Activated naive CD4-positive, alpha-beta T cell treated with anti-CD3 and anti-CD28 coated beads, Interleukin-2, amount 10 ng/mL, durations not matched to agents 7 days and 5 days (primary cell): ENCODE measurements at places on chromosomes 2 and 18.

GRCh38 chr2:101759162-101759561 is 61.7 kb downstream of the MAP4K4 start:
- DNase-seq, result no peak

GRCh38 chr2:20356042-20356441 is 5.4 kb upstream of the PUM2 start:
- DNase-seq, result no peak

DNA sequence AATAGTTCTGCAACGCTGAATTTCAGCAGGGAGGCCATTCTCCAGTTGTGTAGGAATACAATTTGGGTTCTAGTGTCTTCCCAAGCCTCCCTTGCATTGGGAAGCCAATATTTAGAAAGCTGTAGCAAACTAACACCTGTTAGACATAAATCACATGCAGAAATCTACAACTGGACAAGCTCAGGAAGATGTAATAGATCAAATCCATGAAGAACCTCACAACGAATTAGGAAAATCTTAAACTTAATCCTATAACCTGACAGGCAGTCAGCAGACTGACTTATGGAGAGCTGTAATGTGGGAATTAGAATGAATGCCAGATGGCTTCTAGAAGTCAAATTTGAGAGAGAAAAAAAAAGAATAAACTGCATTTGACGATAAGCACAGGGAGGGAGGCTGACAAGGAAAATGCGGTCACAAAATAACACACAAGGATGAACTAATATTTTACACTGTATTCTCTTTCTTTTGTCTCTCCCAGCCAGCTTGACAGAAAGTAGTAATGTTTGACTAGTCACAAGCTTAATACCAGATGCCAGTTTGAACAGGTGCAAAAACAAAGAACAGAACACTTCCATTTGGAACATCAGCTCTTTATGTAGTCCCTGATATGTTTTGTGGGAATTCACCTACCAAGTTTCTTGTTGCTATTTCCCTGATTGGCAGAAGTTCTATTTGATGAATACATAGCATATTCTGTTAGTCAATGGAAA is 50.8 kb upstream of the FANCL start:
- DNase-seq, result no peak

- no peak for DNase-seq
Measured at GRCh38 chr2:7905756-7906155, 776.1 kb upstream of the ID2 start.

DNA sequence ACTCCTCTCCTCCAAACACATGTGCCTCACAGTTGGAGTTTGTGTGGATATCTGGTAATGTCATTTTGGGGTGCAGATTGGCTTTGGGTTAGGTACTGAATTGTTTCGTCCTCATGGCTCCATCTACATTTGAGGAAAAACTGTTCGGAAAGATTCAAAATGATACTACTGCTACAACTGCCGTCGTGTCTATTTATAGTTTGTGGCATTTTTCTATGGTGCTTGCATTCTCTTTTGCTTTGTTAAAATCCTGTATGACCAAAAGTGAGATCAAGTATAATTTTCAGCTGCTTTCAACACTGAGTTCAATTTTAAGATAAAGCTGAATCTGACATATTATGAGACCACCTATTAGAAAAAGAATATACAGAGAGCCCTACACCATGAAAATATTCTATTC is 176.3 kb upstream of the DSEL start:
- DNase-seq, result no peak

- DNase-seq, result no peak
Measured at GRCh38 chr18:58866773-58867150, 2.1 kb downstream of the ZNF532 start.

GRCh38 chr2:212900715-212901114 is 250.7 kb downstream of the IKZF2 start:
- DNase-seq, result no peak

DNA sequence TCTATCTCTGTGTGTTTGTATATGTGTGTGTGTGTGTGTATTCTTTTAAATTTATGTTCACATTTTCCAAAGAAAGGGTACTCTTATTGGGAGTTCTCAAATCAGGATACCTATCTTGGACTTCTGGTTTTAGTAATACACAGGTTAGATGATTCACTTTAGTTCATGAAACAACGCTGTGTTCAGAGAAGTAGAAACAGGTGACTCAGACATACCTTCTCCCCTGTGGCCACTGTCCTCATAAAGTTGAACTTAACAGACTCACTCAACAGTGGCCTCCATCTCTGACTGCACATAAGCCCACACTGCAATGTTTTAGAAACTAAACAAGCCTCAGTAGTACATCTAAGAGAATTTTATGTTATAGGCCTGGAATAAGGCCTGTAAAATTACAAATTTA is 566.6 kb upstream of the VRK2 start:
- DNase-seq, result no peak

- no peak for DNase-seq
Measured at GRCh38 chr2:224650815-224651439, 65.2 kb downstream of the CCDC195 start.

GRCh38 chr2:152421521-152422370 is 86.8 kb downstream of the FMNL2 start:
- no peak for DNase-seq

- DNase-seq, result no peak
Measured at GRCh38 chr18:40576507-40577115, 1378.4 kb upstream of the PIK3C3 start.

DNA sequence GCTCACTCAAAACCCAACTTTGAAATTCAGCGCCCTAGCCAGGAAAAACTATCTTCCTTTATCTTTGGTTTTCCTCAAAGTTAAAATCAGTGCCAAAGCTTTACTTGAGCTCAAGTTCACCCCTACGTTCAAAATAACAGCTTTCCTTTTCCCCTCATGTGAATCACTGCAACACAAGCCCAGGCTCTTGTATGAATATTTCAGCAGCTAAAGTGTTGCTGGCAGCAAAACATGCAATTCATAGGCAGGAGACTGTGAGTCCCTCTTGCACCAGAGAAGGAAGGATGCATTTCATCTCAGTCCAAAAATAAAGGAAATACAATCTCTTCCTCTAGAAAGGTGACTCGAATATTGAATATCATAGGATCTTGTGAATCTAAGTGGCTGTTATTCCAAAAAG is 461.3 kb upstream of the SOX11 start:
- DNase-seq, result no peak

DNA sequence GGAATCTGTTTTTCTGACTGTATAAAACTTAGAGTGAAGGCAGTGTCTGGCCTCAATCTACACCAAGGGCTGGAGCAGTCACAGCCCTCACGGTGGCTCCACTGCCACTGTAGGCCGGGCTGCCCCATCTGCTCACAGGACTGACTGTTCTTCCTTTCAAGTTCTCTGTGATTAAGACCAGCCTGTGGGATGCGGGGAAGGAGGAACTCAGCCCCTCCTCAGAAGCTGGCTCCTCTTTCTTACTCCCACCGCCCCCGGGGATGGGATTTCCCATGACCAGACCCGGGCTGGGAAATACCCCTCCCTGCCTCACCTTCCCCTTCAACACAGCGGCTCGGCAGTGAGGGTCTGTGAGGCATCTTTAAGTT is 106.0 kb downstream of the COPS8 start:
- DNase-seq, result no peak

- DNase-seq, result peak; percentile 58
Measured at GRCh38 chr18:37778417-37779165, 213.0 kb upstream of the CELF4 start.

DNA sequence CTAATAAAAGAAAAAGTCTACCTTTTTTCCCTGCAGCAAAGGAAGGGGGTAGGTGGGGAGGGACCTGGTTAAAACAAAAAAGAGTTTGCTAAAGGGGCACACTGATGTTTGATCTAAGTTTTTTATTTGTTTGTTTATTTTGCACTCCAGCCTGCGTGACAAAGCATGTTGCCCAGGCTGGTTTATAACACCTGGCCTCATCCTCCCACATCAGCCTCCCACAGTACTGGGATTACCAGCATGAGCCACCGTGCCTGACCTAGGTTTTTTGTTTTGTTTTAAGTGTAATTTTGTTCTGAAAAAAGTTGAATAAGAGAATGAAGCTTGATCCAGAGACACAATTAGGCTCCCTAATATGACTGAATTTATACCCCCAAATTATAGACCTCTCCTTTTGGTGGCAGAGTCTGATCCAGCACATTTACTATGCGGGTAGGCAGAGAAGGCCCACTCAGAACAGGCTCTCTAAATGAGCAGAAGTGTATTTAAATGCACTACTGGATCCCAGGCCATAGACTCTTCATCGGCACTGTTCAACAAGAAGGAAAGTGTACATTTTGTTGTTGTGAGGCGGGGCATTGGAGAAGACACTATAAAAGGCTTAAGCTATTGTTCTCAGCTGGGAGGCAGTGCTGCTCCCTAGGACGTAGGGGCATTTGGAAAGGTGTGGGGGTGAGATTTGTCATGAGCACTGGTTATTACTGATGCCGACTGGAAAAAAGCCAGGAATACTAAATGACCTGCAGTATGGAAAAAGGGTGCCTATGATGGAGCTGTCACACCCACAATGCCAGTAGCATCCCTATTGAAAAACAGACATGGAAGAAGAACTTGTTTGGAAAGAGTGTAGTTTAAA is 32.4 kb downstream of the MRPS9 start:
- DNase-seq, result no peak

DNA sequence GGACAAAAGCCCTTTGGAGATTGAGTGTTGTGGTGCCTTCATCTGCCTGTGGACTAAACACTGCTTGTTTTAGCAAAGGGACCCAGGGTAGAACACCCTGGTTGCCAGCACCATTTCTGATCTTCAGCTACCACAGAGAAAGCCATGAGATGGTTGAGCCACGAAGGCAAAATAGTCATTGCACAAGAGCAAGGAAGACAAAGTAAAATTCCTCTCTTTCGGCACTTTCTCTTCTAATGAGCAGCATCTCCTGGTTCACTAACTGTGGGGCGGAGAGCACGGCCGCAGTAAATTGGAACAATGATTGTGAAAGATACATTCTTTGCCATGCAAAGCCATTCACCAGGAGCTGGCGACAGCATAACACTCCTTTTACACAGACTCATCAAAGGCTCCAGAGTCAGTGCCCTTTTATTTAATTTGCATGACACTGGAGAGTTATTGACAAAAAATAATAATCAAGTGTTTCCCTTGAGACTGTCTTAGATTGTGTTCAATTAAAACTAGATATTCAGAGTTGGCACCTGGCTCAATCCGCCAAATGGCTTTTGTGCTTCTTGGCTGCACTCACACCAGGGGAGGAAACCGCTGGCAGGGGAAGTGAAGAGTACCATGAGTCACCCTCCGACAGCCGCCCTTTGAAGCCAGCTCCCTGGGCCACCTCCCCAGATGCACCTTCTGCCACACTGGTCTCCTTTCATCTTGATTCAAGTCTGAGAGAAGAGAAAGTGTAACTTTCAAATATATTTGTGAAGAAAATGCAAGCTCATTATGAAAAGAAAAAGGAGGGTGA is 100.5 kb upstream of the MEIS1 start:
- DNase-seq, result no peak

DNA sequence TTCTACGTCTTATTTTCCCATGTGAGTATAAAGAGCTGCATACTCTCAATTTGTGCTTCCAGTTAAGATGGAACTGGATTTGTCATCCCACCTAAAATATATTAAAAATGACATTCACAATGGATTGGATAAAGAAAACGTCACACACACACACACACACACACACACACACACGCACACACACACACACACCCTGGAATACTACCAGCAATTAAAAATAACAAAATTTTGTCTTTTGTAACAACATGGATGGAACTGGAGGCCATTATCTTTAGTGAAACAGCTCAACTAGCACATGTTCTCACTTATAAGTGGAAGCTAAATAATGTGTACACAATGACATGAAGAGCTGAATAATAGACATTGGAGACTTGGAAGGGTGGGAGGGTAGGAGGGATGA is 3.8 kb upstream of the QPCT start:
- DNase-seq, result no peak

GRCh38 chr2:7028846-7029245 is 111.6 kb downstream of the RNF144A start:
- DNase-seq, result no peak

- no peak for DNase-seq
Measured at GRCh38 chr2:70400539-70400938, 98.7 kb upstream of the FAM136A start.

- no peak for DNase-seq
Measured at GRCh38 chr2:11842336-11842735, 95.9 kb downstream of the LPIN1 start.

GRCh38 chr2:71887196-71887595 is 260.5 kb downstream of the CYP26B1 start:
- DNase-seq, result no peak

- no peak for DNase-seq
Measured at GRCh38 chr2:27149570-27150405, 984 bp downstream of the TCF23 start.

GRCh38 chr2:198913394-198914152 is 544.2 kb downstream of the SATB2 start:
- no peak for DNase-seq

- DNase-seq, result no peak
Measured at GRCh38 chr2:218985021-218985324, at the start of gene FEV. Gene FEV, minus strand, starts transcription at chr2:218985184. Its CDS starts 109 bp downstream, at chr2:218985075.

DNA sequence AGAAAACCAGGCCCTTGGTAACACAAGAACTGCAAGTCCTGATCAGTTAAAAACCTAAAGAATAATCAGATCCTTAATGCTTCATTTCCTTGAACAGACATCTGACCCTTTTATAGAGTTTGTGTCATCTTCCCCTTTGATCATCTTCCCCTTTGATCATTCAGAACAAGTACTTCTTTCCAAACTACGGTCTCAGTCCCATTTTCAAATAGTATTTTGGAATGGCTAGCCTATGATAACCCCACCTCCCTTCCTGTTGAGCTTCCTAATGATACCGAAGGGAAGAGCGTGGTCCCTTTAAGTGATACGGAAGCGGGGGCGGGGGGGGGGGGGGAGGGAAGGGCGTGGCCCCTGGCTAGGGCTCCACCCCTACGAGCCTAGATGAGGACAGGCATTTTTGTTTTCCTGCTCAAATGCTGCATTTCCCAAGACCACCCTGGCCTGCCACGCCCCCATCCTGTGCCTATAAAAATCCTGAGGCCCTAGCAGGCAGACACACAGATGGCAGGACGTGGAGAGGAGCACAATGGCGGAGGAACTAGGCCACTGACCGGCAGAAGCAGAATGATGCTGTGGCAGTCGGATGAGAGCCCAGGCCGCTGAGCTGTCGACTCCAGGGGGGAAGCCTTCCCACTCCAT is 24.1 kb upstream of the CHRNA1 start:
- DNase-seq, result no peak

GRCh38 chr2:77028032-77028600 is 494.1 kb downstream of the LRRTM4 start:
- DNase-seq, result no peak

- peak; percentile 42 for DNase-seq
Measured at GRCh38 chr2:158034198-158034866, 67.3 kb upstream of the UPP2 start.

DNA sequence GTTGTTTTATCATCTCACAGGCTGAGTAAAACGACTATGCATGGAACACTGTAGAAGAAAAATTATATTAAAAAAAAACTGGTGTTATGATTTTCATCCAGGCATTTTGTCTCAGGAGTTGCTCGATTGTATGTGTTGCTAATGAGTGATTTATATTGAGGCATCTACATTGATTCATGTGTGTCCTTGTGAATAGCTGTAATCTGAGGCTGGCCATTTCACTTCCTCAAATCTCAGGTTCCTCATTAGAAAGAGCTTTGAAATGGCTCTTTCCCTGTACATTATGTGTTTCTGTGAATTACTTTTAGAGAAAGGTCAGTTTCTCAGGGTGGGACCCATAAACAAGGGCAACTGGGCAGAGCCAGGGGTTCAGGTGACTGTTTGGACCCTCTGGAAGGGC is 2.3 kb downstream of the IL18R1 start:
- DNase-seq, result no peak
